Stimulated activated naive CD4-positive, alpha-beta T cell treated with Interleukin-2 at 50 U/mL for 16 hours (primary cell): ENCODE measurements at places on chromosomes 5 and 9.

DNA sequence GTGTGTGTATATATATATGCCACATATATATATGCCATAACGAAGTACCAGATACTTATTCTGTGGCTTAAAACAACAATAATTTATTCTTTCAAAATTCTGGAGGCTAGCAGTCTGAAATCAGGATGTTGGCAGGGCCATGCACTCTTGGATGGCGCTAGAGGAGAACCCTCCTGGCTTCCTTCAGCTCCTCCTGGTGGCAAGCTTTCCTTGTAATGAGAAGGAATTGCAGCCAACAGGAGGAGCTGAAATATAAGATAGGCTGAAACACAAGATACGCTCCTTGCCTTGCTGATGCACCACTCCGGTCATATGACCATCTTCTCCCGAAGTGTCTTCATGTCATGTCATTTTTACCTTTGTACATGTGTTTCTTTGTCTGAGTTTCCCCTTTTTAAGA lies 368.1 kb upstream of the CTNND2 start:
- no peak for DNase-seq

GRCh38 chr9:121738968-121739367 lies 87.5 kb downstream of the DAB2IP start:
- no peak for DNase-seq

- DNase-seq = no peak
Measured at GRCh38 chr9:17963498-17963897, 384.6 kb downstream of the SH3GL2 start.

GRCh38 chr5:150172556-150172955 lies 6.0 kb downstream of the CDX1 start:
- no peak for DNase-seq

DNA sequence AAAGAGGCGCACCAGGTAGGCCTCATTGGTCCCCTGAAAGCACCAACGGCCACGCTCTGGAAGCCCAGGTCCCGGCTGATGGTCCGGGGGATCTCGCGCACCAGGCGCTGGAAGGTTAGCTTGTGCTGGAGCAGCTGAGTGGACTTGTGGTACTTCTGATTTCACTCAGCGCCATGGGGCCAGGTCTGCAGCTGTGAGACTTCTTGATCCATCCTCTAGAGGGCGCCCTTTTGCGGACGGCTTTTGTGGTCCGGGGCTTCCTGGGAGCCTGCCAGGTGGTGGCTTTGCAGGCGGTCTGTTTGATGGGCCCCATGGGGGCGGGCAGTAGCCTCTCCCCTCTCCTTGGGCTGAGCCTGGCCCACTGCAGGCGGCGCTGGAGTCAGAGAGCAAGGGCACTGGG lies 10.4 kb downstream of the TAF11L12 start:
- DNase-seq = no peak

GRCh38 chr5:36438765-36439561 lies 137.3 kb upstream of the RANBP3L start:
- DNase-seq = no peak

- no peak for DNase-seq
Measured at GRCh38 chr5:131302506-131302905, 38.7 kb downstream of the CDC42SE2 start.

- no peak for DNase-seq
Measured at GRCh38 chr5:32254881-32255539, 57.7 kb downstream of the MTMR12 start.

DNA sequence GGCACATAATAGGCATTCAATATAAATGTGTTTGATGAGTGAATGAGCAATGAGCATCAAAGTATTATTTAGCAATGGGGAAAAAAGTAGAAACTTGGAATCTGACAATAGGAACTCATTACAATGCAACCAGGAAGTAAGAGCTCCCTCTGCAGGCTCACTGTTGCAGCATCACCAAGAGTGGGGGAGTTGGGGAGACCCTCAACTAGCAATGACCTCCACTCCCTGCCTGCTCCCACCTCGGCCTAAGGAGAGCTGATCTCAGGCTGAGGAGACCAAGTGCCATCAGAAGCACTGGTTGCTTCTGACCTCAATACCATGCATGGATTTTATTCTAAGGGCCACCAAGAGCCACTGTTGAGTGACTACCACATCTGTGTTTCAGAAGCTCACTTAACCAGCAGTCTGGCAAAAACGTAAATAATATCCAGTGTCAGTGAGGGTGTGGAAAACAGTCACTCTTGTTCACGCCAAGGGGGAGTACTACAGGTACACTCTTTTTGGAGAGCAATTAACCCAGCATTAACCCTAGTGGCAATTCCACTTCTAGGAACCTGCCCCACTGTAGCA lies 8.0 kb downstream of the VDAC1 start:
- DNase-seq = no peak

DNA sequence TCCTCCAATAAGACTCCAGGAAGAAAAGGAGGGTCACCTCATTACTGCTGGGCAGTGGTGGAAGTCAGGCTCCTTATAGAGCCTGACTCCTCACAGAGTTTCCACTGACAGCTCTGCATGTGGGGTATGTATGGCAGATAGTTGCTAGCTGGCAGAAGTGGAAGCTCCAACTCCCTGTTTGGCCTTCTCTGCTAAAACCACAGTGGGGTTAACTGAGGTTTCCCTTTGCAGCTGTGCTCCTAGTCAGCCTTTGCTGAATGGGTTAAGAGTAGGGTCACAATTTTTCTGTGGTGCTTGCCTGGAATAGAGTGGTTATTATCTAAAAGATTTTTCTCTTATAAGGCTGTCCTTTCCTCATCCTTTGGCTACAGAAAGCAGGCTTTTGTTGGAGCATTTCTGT lies 327.5 kb downstream of the FBXL17 start:
- no peak for DNase-seq

DNA sequence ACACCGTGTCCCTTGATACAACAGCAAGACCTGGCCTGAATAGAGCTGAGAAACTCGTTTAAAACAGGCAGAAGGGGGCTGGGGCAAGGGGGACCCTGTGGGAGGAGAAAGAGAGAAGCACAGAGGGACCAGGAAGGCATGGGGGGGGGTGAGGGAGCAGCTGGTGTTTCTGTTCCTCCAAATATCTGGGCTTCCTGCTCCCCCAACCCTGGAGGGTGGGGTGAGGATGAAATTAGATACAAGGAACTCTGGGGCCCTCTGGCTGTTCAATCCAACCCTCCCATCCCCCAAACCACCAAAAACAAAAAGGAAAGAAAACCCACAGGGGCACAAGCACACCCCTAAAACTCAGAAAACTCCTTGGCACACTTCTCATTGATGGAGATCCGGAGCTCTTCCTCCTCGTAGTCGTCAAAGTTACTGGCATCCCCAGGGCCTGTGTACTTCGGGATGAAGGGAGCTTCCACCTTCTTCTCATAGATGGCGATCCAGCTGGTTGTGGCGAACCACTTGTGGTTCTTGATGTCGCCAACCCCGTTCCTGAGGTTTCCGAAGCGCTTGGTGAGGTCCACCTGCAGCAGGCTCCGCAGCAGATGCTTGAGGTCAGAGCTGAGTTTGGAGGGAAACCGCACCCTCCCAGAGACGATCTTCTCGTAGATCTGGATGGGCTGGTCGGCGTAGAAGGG lies 1.1 kb downstream of the PRKACG start:
- no peak for DNase-seq

DNA sequence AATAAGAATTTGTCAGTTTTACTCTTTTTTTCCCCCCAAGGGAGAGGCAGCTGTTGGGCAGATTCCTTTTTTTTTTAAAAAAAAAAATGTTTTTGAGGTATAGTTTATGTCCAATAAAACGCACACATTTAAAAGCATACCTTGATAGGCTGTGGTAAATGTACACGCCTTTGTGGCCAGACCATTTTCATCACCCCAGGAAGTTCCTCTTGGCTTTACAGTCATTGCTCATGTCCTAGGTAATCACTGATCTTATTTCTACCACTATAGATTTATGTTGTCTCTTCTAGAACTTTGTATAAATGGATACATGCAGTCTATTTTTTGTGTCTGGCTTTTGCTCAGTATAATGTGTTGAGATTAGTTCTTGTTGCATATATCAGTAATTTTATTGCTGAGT lies 9.8 kb downstream of the SUB1 start:
- DNase-seq = no peak

GRCh38 chr5:39399135-39400036 lies 25.4 kb downstream of the DAB2 start:
- no peak for DNase-seq

DNA sequence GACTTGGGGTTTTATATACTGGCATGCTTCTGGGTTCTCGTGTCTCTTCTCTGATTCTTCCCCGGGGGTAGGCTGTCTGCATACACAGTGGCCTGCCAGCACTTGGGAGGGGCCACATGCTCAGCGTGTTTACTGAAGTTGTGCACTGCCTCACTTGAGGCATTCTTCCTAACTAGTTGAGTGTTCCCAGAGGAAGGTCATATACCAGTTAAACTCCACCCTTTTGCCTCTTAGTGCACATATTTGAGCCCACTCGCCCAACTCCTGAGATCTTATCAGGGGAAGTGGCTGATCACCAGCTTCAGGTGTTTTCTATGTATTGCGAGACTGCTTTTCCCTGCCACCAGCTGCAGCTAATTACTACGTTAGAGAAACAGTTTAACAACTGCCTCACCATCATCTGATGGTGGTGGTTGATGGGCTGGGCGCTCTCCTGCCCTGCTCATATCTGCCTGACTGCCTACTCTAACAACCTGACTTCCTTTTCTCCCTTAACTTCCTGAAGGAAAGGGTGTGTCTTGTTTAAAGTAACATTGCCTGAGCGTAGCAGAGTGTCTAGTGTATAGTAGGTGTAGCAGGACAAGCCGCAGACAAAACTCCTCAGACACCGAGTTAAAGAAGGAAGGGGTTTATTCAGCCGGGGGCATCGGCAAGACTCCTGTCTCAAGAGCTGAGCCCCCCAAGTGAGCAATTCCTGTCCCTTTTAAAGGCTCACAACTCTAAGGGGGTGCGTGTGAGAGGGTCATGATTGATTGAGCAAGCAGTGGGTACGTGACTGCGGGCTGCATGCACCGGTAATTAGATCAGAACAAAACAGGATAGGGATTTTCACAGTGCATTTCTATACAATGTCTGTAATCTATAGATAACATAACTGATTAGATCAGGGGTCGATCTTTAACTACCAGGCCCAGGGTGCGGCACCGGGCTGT lies 60.1 kb upstream of the CLINT1 start:
- DNase-seq = no peak

GRCh38 chr5:97134634-97135033 lies 7.8 kb downstream of the LIX1 start:
- no peak for DNase-seq

DNA sequence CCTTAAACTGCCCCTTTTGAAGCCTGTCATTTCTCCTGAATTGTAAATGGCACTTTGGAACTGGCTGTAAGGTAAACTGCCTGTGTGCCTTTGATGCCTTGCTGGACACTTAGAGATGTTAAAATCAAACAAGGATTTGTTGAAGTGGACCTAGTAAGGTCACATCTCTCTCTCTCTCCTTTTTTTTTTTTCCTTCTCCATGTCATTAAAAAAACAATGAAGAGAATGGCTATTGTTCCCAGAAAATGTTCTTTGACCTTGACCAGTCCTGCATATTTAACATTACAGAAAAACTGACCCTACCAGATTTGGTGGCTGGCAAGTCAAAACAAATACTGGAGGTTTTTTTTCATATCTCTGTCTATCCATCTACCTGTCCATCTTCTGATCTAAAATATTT lies 2.9 kb upstream of the DAB2 start:
- no peak for DNase-seq

GRCh38 chr9:132798817-132799790 lies 79.0 kb downstream of the AK8 start:
- no peak for DNase-seq
